Neural progenitor cell (in vitro differentiated cells): ENCODE measurements at places on chromosomes 12 and 14. TPM values are rescaled to one million over a fixed set of nuclear protein-coding genes. Genes with fewer than 3 reads are reported as not detected.

STYK1 gene
- total RNA-seq, result 0.06 and 0.15 TPM in 2 replicates

HOTAIR gene
- total RNA-seq, result not detected in 2 replicates

KCNC2 gene
- not detected in 2 replicates for total RNA-seq

CSRP2 gene
- 353 and 405 TPM in 2 replicates for total RNA-seq

NTF3 gene
- total RNA-seq, result 6.7 and 11.0 TPM in 2 replicates

FAM181A gene
- not detected in 2 replicates for total RNA-seq

ACRBP gene
- 2.7 and 3.8 TPM in 2 replicates for total RNA-seq

MANSC4 gene
- total RNA-seq, result 0.12 TPM in 1 of 2 replicates, not detected in the other

OASL gene
- total RNA-seq, result not detected in 2 replicates

LBHD2 gene
- not detected in 2 replicates for total RNA-seq

TC2N gene
- total RNA-seq, result 3.8 and 5.8 TPM in 2 replicates

BCL11B gene
- 1.3 and 1.5 TPM in 2 replicates for total RNA-seq

KCNH3 gene
- 0.19 TPM in 1 of 2 replicates, not detected in the other for total RNA-seq

CLEC9A gene
- not detected in 2 replicates for total RNA-seq

NDUFA12 gene
- total RNA-seq, result 170 and 178 TPM in 2 replicates

SERPINA10 gene
- total RNA-seq, result not detected in 2 replicates

CIROP gene
- total RNA-seq, result 0.06 TPM in 1 of 2 replicates, not detected in the other

ASCL1 gene
- 0.21 TPM in 1 of 2 replicates, not detected in the other for total RNA-seq

ATP5MC2 gene
- total RNA-seq, result 461 and 715 TPM in 2 replicates

PSEN1 gene
- 55.3 and 80.5 TPM in 2 replicates for total RNA-seq

C14orf39 gene
- 3.0 and 6.2 TPM in 2 replicates for total RNA-seq

AQP2 gene
- not detected in 2 replicates for total RNA-seq

TAS2R50 gene
- 2.4 and 12.1 TPM in 2 replicates for total RNA-seq

SLC6A13 gene
- 0.31 TPM in 1 of 2 replicates, not detected in the other for total RNA-seq

RPGRIP1 gene
- 0.47 and 3.4 TPM in 2 replicates for total RNA-seq

OLR1 gene
- total RNA-seq, result not detected in 2 replicates

ERP27 gene
- total RNA-seq, result not detected in 2 replicates

RIN3 gene
- total RNA-seq, result 0.09 and 0.22 TPM in 2 replicates

TSPAN11 gene
- total RNA-seq, result 7.4 and 27.7 TPM in 2 replicates

ABCB9 gene
- total RNA-seq, result 1.9 and 5.3 TPM in 2 replicates

GLT8D2 gene
- 1.9 and 3.9 TPM in 2 replicates for total RNA-seq

AKAP5 gene
- total RNA-seq, result 2.4 and 3.2 TPM in 2 replicates

TAS2R8 gene
- total RNA-seq, result 0.22 TPM in 1 of 2 replicates, not detected in the other

BICDL1 gene
- total RNA-seq, result 2.5 and 3.8 TPM in 2 replicates

KRT75 gene
- not detected in 2 replicates for total RNA-seq

KRT6A gene
- total RNA-seq, result not detected in 2 replicates

ADGRD1 gene
- total RNA-seq, result 0.40 TPM in 1 of 2 replicates, not detected in the other

ORAI1 gene
- 8.0 and 10.6 TPM in 2 replicates for total RNA-seq

LRRK2 gene
- 0.03 and 0.11 TPM in 2 replicates for total RNA-seq

SPIC gene
- total RNA-seq, result not detected in 2 replicates

RPL10L gene
- total RNA-seq, result not detected in 2 replicates

AP1G2 gene
- total RNA-seq, result 65.4 and 126 TPM in 2 replicates

NID2 gene
- total RNA-seq, result 22.0 and 24.7 TPM in 2 replicates

FOXN3 gene
- 38.5 and 39.5 TPM in 2 replicates for total RNA-seq

THTPA gene
- total RNA-seq, result 7.7 and 17.0 TPM in 2 replicates

ADAMTS20 gene
- total RNA-seq, result 8.6 and 10.9 TPM in 2 replicates

CCDC63 gene
- 0.24 TPM in 1 of 2 replicates, not detected in the other for total RNA-seq

NOVA1 gene
- 17.9 and 37.9 TPM in 2 replicates for total RNA-seq

E2F7 gene
- 31.9 and 40.5 TPM in 2 replicates for total RNA-seq

KRT78 gene
- total RNA-seq, result not detected in 2 replicates

TTC6 gene
- 0.06 and 2.6 TPM in 2 replicates for total RNA-seq

LRFN5 gene
- 0.12 and 0.49 TPM in 2 replicates for total RNA-seq

KRT2 gene
- total RNA-seq, result not detected in 2 replicates

FAIM2 gene
- 0.39 and 1.2 TPM in 2 replicates for total RNA-seq
